ENCODE measurements at places on chromosomes 7 and 10. TPM values are rescaled to one million over a fixed set of nuclear protein-coding genes. Genes with fewer than 3 reads are reported as not detected.

Gene CALCR
- 0.12 TPM for total RNA-seq

GRCh38 chr10:1403508-1404322 is 333.6 kb downstream of the ADARB2 start:
- H3K27ac ChIP-seq: no peak overlapping the region
- no peak for DNase-seq
- H3K27me3 ChIP-seq: no peaks in the 10 kb centered on the region
- H3K4me1 ChIP-seq: no peaks in the 10 kb centered on the region

Gene FAM25G
- total RNA-seq: not detected

- no peak for DNase-seq
- H3K4me1 ChIP-seq: no peaks in the 10 kb centered on the region
- H3K27ac ChIP-seq: no peak overlapping the region
- H3K4me3 ChIP-seq: no peak overlapping the region
These were observed 153.9 kb upstream of the PCBD1 start for GRCh38 chr10:71042216-71042615.

Gene PRKCQ
- total RNA-seq: 9.1 TPM

DNA sequence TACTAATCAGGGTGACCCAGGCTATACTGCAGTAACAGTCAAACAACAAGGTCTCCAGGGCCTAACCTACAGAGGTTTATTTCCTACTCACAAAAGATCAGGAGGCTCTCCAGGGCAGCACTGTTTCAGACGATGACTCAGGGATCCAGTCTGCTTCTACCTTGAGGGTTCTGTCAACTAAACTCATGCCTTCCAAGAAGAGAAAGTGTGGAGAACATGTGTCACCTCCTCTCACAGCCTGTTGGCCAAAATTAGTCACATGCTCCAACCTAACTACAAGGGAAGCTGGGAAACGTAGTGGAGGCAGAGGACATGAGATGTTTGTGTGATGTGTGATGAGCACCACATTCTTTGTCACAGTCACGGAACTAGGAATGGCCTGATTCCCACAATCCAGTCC is 14.7 kb upstream of the INA start:
- H3K4me1 ChIP-seq: no peaks in the 10 kb centered on the region
- no peak overlapping the region for H3K4me3 ChIP-seq
- H3K27me3 ChIP-seq: peaks cover 4% of the 10 kb centered on the region
- no peak for DNase-seq

Gene SFRP4
- total RNA-seq: 2.5 TPM

DNA sequence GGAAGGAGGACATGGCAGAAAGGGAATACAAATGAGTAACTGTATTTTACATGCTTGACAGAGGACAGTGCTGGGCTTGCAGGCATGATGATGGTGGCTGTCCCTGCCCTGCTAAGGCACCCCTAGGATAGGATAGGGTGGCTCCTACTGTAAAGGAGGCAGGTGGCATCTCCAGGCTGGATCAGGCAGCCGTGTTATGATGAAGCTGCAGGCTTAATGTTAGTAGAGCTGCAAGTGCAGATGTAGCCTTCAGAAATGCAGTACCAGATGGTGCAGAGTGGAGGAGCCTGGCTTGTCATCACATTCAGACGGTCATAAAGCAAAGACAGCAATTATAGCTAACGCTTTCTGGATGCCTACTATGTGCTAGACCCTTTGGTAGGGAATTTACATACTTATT is 287.9 kb upstream of the PODXL start:
- DNase-seq: peak; percentile 40
- H3K27me3 ChIP-seq: no peaks in the 10 kb centered on the region
- H3K36me3 ChIP-seq: no peaks in the 10 kb centered on the region
- H3K27ac ChIP-seq: no peak overlapping the region
- peaks cover 2% of the 10 kb centered on the region for H3K4me1 ChIP-seq
- no peak overlapping the region for H3K4me3 ChIP-seq

DNA sequence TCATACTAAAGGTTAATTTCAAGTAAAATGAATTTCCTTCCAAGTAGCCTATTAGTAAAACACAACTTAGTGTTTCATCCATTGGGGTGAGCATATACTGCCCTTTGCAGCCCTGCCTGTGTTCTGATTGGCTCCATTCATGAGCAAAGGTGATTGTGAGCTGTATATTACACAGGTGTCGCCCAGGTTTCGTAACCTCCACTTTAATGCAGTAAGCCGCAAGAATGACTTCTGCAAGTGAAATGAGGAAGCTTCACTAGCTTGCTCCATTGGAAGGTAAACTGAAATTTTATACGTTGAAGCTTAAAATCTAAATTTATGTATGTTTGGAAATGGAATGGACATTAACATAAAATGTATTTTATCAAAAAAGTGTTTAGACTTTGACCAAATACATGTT is 24.4 kb downstream of the MTURN start:
- H3K36me3 ChIP-seq: peaks cover 9% of the 10 kb centered on the region
- no peaks in the 10 kb centered on the region for H3K27me3 ChIP-seq
- DNase-seq: no peak
- no peak overlapping the region for H3K27ac ChIP-seq
- no peak overlapping the region for H3K4me3 ChIP-seq
- no peaks in the 10 kb centered on the region for H3K4me1 ChIP-seq

Gene SYNPO2L
- total RNA-seq: 0.21 TPM

DNA sequence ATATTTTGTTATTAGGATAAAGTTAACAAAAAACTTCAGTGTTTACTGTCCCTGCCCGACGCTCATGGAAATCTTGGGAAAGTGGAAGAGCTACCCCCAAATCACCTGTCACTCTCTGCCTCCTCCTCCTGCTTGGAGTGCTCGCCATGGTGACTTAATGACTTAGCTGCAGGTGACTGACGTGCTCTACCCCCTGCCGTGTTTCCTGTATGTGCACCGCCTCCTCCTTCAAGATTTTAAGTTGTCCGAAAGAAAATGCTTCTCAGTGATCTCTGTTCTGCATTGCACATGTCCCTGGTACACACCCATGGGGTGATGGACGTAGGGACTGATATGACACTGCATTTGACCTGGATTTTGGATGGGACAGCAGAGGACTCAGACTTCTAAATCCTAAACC is 338.8 kb upstream of the SHH start:
- DNase-seq: peak; percentile 5
- H3K27ac ChIP-seq: no peak overlapping the region
- no peaks in the 10 kb centered on the region for H3K4me1 ChIP-seq
- no peaks in the 10 kb centered on the region for H3K36me3 ChIP-seq

- H3K27ac ChIP-seq: no peak overlapping the region
- no peak for DNase-seq
- no peaks in the 10 kb centered on the region for H3K4me1 ChIP-seq
- H3K4me3 ChIP-seq: no peak overlapping the region
These were observed 19.9 kb downstream of the MINDY4 start for GRCh38 chr7:30791114-30791513.

Gene KCND2
- 0.15 TPM for total RNA-seq

- H3K4me1 ChIP-seq: no peaks in the 10 kb centered on the region
- no peak for DNase-seq
- no peak overlapping the region for H3K4me3 ChIP-seq
These were observed 32.9 kb downstream of the NRCAM start for GRCh38 chr7:108423089-108423989.

- DNase-seq: no peak
- H3K27me3 ChIP-seq: no peaks in the 10 kb centered on the region
- no peaks in the 10 kb centered on the region for H3K36me3 ChIP-seq
- H3K4me3 ChIP-seq: no peak overlapping the region
- H3K4me1 ChIP-seq: no peaks in the 10 kb centered on the region
These were observed 19.2 kb downstream of the ANKRD7 start for GRCh38 chr7:118243695-118244094.

DNA sequence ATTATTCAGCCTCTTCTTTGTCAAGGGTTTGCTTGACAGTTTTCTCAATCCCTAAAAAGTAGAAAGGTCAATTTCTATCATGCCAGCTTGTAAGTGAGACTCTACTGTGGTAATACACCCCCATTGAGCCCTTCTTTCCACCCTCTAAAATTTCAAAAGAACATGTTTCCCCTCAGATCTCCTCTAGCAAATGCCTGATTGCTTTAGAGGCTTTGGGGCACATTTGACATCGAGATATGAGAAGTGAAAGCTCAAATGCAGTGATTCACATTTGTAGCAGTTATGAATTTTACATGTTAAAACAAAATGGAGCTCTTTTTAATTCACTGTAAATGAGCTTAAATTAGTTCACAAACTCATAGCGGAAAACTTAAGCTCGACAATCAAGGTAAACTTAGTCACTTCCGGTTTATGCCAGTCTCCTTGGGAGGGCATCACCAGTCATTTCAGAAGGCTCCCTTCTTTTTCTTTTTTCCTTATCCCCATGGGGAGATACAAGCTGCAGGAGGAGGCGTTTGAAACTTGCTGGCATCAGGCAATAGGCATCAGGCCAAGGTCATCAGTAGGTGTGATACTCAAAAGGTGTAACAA is 55.3 kb upstream of the ADO start:
- no peaks in the 10 kb centered on the region for H3K36me3 ChIP-seq
- H3K27ac ChIP-seq: no peak overlapping the region

GRCh38 chr7:35003679-35004303 is 33.5 kb downstream of the DPY19L1 start:
- peaks cover 7% of the 10 kb centered on the region for H3K36me3 ChIP-seq
- peak overlapping the region; percentile 51 for H3K27ac ChIP-seq
- no peak overlapping the region for H3K4me3 ChIP-seq
- H3K27me3 ChIP-seq: no peaks in the 10 kb centered on the region
- H3K4me1 ChIP-seq: peaks cover 5% of the 10 kb centered on the region

DNA sequence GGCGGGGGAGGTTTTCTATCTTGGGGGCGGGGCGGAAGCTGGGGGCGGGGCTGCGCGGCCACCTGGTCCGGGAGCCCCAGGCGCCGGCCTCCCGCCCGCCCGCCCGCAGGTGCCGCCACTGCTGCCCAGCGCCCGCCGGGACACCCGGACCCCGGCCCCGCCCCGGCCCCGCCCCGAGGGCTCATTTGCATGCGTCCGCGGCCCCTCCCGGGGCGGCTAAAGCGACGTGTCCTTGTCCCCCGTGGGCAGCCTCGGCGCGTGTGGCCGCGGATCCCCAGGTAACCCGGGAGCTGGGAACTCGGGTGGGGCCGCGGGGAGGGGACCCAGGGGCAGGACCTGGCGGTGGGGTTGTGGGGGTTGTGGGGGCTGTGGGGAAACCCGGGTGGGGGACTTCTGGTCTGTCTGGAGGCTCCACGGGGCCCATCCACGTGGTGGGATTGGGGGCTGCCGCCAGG is at the start of gene BHLHA15:
Gene BHLHA15 (plus strand): TSS at position 219 of the 455 bp plus-strand sequence. CDS start 871 bp downstream, outside the sequence.
- no peak within 1 kb of the TSS for H3K27ac ChIP-seq
- no peak for DNase-seq
- peaks cover 22% of the 10 kb centered on the region for H3K36me3 ChIP-seq
- no peaks in the 10 kb centered on the region for H3K4me1 ChIP-seq
- no peak within 1 kb of the TSS for H3K4me3 ChIP-seq

DNA sequence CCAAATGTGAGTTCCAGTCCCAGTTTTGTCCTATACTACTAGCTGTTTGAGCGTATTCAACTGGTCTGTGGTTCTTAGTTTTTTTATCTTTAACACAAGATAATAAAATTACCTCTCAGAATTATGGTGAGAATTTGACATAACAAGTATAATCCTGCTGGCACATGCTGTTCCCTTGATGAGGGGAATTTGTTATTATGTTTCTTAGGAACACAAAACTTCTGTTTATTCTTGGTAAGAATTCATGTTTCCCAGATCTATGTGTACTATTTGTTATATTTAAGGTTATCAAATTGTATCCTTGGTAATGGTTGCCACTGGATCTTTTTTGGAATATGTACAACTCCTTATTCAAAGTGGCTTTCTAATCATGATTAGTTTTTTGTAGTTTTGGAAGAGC is 335.6 kb downstream of the ADK start:
- H3K27ac ChIP-seq: no peak overlapping the region
- H3K4me1 ChIP-seq: no peaks in the 10 kb centered on the region
- H3K4me3 ChIP-seq: no peak overlapping the region
- no peaks in the 10 kb centered on the region for H3K36me3 ChIP-seq
- DNase-seq: no peak

DNA sequence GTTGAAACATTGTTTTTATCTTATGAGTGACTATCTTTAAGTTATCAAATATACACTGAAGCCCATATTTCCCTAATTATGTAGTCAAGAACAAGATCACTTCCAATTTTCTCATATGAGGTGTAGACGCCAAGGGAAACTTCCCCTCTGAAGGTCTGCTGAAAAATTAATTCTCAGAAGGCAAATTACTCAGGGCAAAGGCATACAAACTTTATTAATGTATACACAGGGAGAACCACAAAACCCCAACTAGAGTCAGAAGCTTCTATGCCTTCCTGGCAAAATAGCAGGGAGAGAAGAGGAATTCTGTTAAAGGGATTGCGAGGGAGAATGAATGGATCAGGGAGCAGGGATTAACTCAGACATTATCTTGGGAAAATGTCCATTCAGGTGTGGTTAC is 83.4 kb downstream of the DOCK4 start:
- no peak overlapping the region for H3K27ac ChIP-seq
- H3K27me3 ChIP-seq: no peaks in the 10 kb centered on the region
- no peaks in the 10 kb centered on the region for H3K4me1 ChIP-seq
- DNase-seq: no peak
- no peaks in the 10 kb centered on the region for H3K36me3 ChIP-seq

DNA sequence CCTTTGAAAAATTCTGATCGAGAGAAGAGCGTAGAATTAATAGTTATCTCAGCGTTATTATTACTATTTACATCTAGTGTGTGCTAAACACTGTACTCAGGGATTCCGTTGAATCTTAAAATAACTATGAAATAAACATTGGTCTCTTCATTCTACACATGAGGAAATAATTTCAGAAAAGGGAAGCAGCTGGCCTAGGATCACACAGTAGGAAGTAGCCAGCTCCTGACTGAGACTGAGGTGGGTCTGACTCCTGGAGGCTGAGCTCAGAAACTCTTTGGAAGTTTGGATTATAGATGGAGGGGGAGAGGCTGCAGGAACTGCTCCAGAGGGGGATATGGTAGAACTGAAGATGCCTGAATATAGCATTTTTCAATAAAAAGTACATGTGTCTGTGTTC is 183.9 kb upstream of the WDR11 start:
- peak; percentile 12 for DNase-seq
- H3K27me3 ChIP-seq: no peaks in the 10 kb centered on the region
- no peaks in the 10 kb centered on the region for H3K36me3 ChIP-seq

- no peaks in the 10 kb centered on the region for H3K36me3 ChIP-seq
- no peak for DNase-seq
- no peak overlapping the region for H3K27ac ChIP-seq
These were observed 6.5 kb downstream of the PRSS2 start for GRCh38 chr7:142777318-142777717.

- peaks cover 25% of the 10 kb centered on the region for H3K36me3 ChIP-seq
- H3K4me1 ChIP-seq: peaks cover 4% of the 10 kb centered on the region
- H3K27ac ChIP-seq: no peak overlapping the region
- H3K27me3 ChIP-seq: no peaks in the 10 kb centered on the region
These were observed 53.8 kb downstream of the WDR37 start for GRCh38 chr10:1109795-1110673.

DNA sequence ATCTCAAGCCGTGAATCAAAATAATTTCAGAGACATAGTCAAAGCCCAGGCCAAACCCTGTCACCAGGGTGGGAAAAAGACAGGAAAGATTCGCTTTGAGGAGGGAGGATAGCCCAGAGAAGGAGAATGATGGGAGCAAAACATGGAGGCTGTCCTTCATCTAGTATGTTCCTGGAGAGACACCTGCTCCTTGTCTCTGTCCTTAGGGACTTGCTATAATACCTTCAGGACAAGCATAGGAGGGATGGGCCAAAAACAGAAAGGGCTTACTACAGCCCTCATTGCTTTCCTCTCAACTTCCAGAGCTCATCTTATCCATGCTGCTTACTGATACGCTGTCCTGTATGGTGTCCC is 593.7 kb downstream of the LRMDA start:
- H3K4me1 ChIP-seq: no peaks in the 10 kb centered on the region
- H3K4me3 ChIP-seq: no peak overlapping the region
- no peak for DNase-seq
- no peaks in the 10 kb centered on the region for H3K36me3 ChIP-seq
- no peaks in the 10 kb centered on the region for H3K27me3 ChIP-seq
- H3K27ac ChIP-seq: no peak overlapping the region
